ENCODE measurements at places on chromosomes 2 and 18.

DNA sequence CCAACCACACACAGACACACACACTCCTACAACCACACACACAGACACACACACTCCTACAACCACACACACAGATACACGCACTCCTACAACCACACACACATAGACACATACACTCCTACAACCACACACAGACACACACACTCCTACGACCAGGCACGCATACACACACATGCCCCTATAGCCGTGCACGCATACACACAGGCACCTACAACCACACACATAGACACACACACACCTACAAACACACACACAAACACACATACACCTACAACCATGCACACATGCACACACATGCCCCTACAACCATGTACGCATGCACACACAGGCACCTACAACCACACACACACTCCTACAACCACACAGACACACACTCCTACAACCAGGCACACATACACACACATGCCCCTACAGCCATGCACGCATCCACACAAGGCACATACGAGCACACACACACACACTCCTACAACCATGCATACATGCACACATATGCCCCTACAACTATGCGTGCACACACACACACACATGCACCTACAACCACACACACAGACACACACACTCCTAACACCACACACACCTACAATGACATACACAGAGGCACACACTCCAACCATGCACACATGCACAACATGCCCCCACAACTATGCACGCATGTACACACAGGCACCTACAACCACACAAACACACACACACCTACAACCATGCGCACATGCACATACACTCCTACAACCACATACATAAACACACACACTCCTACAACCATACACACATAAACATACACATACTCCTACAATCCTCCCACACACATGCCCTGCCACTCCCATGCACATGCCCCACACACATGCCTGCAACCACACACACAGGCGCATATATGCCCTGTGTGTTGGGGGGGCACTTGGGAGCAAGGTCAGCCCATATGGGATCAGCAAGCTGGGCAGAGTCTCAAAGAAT lies 19.1 kb upstream of the TEX51 start:
- no peak for DNase-seq

GRCh38 chr2:72996117-72996502 lies 75.4 kb downstream of the SFXN5 start:
- no peak for DNase-seq

DNA sequence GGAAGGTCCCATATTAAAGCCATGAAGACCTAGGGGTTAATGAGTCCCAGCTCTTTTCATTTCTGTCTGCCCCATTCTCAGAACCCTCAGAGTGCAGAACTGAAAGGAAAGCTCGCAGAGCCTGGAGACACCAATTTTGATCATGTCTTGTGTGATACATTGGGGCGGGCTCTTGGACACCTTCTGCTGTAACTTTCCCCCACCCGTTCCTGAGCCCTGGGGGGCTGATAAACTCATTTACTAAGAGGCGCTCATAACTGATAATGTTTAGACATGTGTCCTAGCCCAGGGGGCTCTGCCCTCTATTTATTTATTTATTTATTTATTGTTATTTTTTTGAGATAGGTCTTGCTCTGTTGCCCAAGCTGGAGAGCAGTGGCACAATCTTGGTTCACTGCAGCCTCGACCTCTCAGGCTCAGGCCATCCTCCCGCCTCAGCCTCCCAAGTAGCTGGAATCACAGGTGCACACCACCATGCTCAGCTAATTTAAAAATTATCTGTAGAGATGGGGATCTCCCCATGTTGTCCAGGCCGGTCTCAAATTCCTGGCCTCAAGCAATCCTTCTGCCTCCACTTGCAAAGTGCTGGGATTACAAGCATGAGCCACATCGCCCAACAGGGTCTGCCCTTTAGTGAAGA lies 72.4 kb upstream of the HAAO start:
- DNase-seq, result no peak

- no peak for DNase-seq
Observed at GRCh38 chr2:44952143-44952805, 10.8 kb downstream of the SIX3 start.

GRCh38 chr2:134718023-134718816 lies 580 bp downstream of the TMEM163 start:
- DNase-seq, result no peak

- DNase-seq, result no peak
Observed at GRCh38 chr2:165348441-165348840, 109.2 kb downstream of the SCN2A start.

- no peak for DNase-seq
Observed at GRCh38 chr2:64787019-64787365, 133.3 kb upstream of the SERTAD2 start.

DNA sequence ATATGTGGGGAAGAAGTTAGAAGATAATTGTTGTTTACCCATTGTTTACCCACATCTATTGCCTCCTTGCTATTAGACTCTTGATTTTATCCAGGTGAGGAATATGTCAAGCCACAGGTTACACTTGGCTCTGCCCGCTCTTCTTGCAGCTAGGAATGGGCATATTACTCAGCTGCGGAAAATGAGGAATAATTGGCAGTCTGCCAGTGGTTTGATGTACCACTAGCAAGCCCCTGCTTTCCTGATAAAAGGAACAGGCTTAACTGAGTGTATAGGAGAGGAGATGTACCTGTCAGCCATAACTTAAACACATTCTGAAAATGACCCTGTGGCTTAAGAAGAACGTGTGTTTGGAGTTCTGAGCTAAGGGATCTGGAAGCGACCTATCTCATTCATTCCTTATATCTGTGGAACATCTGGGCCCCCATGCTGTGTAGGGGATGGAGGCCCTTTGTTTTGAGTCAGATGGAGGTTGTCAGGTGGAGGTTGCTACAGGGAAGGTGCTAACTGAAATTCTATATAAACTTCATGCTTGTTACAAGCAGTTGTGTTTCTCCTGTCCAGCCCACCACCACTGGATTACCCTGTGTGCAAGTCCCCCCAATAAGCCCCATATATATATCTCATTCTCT lies 4.6 kb upstream of the FMNL2 start:
- no peak for DNase-seq

DNA sequence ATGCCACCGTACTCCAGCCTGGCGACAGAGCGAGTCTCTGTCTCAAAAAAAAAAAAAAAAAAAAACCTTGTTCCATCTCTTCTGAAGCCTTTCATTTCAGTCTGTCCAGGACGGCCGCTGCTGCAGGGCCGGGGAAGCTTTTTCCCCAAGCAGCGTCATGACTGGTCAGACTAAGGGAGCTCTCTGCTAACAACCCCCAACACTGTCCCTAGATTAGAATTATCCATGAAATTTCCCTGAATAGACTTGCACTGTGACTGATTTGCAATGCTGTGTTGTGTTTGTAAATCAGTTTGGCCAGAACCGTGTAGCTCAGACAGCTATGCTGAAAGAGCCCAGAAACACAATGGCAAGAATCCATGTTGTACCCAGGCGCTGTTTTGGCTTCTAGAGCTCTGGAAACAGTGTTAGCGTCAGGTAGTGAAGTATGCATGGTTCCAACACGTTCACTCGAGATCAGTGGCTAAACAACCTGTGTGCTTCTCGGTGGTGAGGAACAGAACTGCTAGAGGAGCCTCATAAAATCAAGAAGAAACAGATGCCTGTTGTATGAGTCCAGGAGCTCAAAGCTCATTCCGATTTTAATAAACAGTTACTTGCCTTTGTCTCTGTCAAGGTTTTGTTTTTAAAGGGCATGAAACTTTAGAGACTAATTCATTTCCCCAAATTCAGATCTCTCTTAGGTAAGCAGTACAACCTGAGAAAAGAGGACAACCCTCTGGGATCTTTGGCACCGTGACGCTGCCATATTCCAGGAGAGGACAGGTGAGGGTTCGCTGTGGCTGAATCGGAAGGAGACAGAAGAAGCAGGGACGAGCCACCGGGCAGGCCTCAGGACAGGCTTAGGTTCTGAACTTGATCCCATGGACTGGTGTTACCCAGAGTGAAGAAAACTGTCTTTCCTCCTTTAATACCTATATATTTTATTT lies 43.5 kb downstream of the GORASP2 start:
- no peak for DNase-seq

DNA sequence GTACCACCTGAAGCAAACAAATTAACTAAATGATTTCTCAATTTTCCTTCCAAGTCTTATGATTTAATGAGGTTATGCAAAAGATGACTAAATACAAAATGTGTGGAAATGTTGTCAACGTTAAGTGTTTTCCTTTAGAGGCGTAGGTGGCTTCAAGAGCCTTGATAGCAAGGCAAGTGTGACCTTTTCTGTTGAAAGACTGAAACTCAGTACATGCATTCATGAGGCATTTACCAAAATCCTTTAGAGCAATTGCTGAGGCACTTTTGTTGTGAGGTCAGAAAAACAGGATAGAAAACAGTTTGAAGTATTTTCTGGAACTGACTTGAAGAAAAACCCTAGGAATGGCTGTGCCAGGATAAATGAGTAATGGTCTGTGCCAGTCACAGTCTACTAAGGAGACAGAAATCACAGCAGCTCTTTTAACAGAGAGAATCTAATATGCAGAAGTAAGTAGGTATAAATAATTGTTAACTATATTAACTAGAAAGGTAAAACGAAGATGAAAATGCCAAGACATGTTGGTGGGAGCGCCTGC lies 326.5 kb upstream of the CDH20 start:
- DNase-seq, result no peak

- no peak for DNase-seq
Observed at GRCh38 chr2:174024524-174025270, 59.5 kb upstream of the SP3 start.
